ENCODE measurements at places on chromosomes 5 and 9. TPM values are rescaled to one million over a fixed set of nuclear protein-coding genes. Genes with fewer than 3 reads are reported as not detected.

DNA sequence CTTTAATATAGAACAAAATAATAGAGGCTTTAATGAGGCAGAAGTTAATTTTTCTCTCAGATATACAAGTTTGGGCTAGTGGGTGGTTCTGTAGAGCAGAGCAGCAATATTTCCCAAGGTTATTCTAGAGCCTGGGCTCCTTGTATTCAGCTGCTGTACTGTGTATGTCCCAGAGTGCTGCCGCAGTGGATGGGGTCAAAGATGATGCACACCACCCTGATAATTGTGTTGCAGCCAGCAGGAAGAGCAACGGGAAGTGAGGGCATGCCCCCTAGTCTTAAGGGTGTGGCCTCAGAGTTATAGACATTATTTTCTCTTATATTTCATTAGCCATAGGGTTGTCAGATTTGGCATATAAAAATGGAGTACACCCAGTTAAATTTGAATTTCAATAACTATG lies 23.9 kb upstream of the KIF4B start:
- DNase-seq: no peak

DNA sequence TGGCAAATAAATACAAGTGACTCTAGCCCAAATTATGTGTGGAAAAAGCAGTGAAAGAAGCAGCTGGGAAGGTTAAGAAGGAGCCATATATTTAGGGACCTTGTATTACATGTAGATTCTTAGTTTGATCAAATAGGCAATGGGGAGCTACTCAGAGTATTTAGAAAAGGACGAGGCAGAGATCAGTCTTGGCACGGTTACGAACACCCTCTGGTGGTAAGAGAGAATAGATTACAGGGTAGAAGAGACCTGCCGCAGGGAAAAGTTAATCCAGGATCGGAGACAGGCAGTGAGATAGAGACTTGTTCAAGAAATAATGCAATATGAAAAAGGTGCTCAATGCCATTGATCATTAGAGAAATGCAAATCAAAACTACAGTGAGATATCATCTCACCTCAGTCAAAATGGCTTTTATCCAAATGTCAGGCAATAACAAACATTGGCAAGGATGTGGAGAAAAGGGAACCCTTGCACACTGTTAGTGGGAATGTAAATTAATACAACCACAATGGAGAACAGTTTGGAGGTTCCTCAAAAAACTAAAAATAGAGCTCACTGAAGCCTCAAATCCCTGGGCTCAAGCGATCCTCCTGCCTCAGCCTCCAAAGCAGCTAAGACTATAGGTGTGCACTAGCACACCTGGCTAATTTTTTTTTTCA lies 12.0 kb downstream of the INIP start:
- peak; percentile 77 for DNase-seq

- DNase-seq: no peak
These were observed 18.9 kb upstream of the S1PR3 start for GRCh38 chr9:88972401-88972800.

DNA sequence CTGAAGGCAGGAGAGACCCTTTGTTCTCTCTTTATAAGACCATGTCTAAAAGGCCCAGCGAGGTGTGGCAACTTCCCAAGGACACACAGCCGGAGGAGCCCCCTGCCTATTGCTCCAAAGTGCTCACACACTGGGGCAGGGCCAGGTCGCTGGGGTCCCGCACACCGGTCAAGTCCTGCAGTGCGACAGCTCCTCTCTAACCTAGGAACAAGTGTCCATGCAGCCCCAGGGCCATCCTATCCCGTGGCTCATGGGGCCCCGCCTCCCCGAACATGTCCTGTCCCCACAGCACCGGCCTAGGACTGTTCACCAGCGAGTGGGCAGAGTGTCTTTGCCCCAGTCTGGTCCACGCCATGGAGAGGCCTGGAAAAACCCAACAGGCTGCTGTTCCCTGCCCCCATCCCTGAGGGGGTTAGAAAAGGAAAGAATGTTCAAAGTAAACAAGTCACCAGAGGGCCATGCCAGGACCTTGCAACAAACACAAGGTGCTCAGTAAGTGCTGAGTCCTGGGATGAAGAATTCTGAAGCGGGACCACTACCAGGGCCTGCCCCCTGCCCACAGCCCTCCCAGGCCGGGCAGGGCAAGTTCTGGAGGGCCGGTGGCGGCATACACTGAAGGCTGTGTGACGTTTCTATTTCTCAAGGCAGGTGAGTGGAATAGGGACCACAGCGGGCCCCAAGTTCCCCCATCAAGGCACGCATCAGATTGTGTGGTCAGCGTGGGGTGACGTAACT lies 938 bp downstream of the NINJ1 start:
- peak; percentile 36 for DNase-seq

DNA sequence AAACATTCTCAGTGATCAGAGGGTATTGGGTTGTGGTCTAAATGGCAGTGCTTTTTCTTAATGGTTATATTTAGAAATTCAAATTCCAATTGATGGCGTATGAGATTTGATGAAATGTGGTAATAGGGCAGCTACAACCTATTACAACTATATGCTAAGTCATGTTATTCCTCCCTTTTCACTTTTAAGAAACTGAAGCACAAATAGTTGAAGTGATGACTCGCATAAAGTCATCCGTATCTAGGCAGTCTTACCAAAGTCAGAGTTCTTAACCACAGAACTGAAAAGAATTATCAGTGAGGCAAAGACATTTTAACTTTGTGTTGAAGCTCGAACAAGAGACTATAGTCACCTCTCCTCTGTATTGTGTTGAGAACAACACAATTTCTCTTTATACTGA lies 28.2 kb downstream of the C9orf152 start:
- DNase-seq: no peak

- DNase-seq: no peak
These were observed 11.6 kb downstream of the FANCC start for GRCh38 chr9:95305770-95306492.

- no peak for DNase-seq
These were observed 551 bp downstream of the PCDHB6 start for GRCh38 chr5:141150224-141150992.

- no peak for DNase-seq
These were observed 42.9 kb upstream of the SMAD5 start for GRCh38 chr5:136089791-136090190.

DNA sequence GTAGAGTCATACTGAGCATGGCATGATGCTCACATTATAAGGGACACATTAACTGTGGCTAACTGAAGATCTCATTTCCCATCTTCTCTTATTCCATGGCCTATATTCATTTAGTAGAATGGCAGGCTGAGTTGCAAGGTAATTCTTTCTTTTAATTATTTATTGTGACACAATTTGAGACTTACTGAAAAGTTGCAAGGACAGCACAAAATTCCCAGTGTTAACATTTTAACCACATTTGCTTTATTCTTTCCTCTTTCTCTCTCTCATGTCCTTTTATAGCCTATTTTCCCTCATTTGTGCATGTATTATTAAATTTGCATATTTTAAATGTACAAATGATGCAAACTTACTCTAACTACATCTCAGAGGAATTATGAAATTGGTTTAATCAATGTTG lies 366.1 kb upstream of the RPS23 start:
- DNase-seq: no peak

GRCh38 chr9:115445655-115446054 lies 327.7 kb upstream of the TNC start:
- DNase-seq: no peak

DNA sequence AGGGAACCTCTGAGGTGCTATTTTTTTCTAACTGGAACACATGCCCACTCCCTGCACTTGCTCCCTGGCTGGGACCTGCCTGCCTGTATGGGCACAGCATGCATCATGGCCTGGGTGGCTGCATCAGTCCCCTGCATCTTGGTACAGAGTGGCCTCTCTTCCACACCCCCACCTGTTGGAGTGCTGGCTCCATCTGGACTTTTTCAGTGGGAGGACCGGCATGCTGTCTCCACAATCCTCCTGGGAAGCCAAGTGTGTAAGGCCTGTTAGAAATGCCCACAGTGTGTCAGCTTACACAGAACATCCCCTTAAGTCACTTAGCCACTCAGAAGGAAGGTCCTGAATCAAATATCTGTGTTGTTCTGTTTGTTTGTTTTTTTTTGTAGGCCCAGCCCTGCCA lies 102.9 kb downstream of the MARCHF3 start:
- DNase-seq: no peak

DNA sequence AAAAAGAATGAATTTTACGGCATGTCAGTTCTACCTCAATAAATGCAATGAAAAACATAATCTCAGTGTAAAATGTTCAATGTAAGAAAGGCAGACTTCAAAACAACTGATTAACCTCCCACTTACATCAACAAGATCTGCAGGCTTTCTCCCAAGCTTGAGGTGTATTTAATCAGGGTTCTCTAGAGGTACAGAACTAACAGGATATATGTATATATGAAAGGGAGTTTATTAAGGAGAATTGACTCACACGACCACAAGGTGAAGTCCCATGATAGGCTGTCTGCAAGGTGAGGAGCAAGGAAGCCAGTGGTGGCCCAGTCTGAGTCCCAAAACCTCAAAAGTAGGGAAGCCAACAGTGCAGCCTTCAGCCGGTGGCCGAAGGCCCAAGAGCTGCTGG lies 35.9 kb downstream of the MARCHF3 start:
- DNase-seq: no peak

GRCh38 chr9:83933790-83934189 lies 12.6 kb upstream of the KIF27 start:
- DNase-seq: no peak

DNA sequence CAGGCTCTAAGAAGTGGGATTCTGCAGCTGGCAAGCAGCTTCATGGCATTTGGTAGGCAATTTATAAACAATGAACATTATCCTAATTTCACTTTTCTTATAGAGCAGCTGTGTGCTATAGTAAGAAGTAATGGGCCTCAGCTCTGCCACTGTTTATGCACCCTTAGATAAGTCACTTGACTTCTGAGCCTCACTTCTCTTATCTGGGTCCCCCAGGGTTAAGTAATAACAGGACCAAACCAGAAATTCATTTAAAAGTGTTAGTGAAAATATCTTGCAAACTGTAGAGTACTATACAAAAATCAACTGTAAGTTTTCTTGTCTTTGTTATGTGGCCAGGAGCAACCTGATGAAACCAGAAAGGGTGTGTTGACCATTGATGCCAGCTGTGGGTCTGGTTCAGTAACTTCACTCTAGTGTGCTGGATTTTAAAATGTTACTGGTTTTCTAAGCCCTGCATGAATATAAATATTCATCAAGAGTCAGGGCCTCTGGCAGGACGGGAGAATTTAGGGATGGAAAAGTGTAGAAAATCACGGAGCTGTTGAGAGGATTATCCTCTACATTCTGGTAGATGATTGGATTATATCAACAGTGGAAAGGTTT lies 24.2 kb downstream of the TNFAIP8 start:
- DNase-seq: no peak

DNA sequence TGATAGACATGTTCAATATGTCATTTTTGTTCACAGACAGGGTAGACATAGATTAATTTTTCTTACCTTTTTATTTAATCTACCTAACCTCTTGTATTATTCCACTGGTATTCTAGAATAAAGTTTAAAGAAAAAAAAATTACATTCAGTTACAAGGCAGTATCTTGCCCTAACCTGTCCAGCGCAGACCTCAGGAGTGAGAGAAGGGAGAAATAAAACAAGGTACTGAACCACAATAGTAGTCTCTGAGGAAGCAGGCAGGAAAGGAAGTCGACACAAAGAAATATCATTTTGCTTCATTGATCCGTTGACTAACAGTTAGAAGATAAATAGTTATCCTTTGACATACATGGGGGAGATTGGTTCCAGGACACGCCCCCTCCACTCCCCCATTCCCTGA lies 12.5 kb upstream of the ADAMTSL1 start:
- DNase-seq: no peak

- DNase-seq: no peak
These were observed 153.6 kb upstream of the CDH9 start for GRCh38 chr5:27191786-27192510.

GRCh38 chr5:95027151-95027721 lies 257.7 kb downstream of the MCTP1 start:
- DNase-seq: no peak

GRCh38 chr9:27341545-27342294 lies 44.8 kb upstream of the EQTN start:
- no peak for DNase-seq

GRCh38 chr5:132867046-132867451 lies 607 bp downstream of the UQCRQ start:
- no peak for DNase-seq

- DNase-seq: peak; percentile 70
These were observed 60.0 kb upstream of the TUT7 start for GRCh38 chr9:86413971-86414880.

- no peak for DNase-seq
These were observed 122.4 kb downstream of the OLFM1 start for GRCh38 chr9:135209852-135210251.

The SLC4A9 gene
- total RNA-seq: not detected

The RASEF gene
- not detected for total RNA-seq

The GPR150 gene
- not detected for total RNA-seq

The C9orf153 gene
- total RNA-seq: not detected

The ACOT12 gene
- total RNA-seq: not detected

The PCDHGB3 gene
- total RNA-seq: not detected

The EXOSC2 gene
- total RNA-seq: 41.5 TPM

The BTNL8 gene
- total RNA-seq: not detected

The MOCS2 gene
- 41.4 TPM for total RNA-seq
